ENCODE measurements at places on chromosomes 3 and 15.

DNA sequence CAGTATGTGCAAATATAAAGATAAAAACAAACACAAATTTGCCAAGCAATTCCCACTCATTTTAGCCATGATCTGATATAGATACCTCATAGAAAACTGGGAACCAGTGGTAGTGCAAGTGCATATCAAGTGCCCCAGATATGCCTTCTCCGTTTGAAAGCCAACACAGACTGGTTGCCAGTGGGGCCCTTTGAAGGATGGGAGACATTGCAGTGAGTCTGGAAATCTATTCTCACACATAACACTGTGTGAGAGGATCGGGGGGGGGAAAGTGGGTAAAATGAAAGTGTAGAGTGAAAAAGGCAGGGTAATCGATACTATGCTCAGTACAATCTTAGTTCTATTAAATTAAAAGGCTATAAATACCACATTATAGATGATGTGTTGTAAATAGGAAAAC is 83.0 kb downstream of the CBLB start:
- no peaks in the 10 kb centered on the region for H3K36me3 ChIP-seq
- H3K27me3 ChIP-seq = no peaks in the 10 kb centered on the region
- H3K27ac ChIP-seq = no peak overlapping the region
- peaks cover 12% of the 10 kb centered on the region for H3K4me1 ChIP-seq
- no peak for DNase-seq

GRCh38 chr3:27521872-27522265 is 37.7 kb upstream of the SLC4A7 start:
- H3K27ac ChIP-seq = no peak overlapping the region
- no peaks in the 10 kb centered on the region for H3K36me3 ChIP-seq
- no peak for DNase-seq
- peaks cover 14% of the 10 kb centered on the region for H3K4me1 ChIP-seq
- no peaks in the 10 kb centered on the region for H3K27me3 ChIP-seq
- no peak overlapping the region for H3K4me3 ChIP-seq

DNA sequence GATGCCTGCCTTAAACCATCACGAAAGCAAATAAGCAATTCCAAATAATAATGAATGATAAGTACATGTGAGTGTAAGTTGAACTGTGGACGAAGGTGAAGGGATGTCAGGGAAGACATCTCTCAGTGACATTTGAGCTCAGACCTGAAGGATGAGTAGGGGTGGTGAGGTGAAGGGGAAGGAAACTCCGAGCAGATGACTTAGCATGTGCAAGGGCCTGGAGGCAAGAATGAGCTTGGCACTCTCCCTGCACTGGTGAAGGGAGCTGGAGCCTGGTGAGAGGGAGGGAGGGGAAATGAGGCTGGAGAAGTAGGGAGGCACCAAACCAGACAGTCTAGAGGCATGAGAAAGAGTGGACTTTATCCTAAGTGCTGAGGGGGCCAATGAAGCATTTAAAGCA is 84.3 kb downstream of the MTHFS start:
- H3K27ac ChIP-seq = no peak overlapping the region
- H3K4me1 ChIP-seq = peaks cover 7% of the 10 kb centered on the region
- no peak for DNase-seq
- no peak overlapping the region for H3K4me3 ChIP-seq

DNA sequence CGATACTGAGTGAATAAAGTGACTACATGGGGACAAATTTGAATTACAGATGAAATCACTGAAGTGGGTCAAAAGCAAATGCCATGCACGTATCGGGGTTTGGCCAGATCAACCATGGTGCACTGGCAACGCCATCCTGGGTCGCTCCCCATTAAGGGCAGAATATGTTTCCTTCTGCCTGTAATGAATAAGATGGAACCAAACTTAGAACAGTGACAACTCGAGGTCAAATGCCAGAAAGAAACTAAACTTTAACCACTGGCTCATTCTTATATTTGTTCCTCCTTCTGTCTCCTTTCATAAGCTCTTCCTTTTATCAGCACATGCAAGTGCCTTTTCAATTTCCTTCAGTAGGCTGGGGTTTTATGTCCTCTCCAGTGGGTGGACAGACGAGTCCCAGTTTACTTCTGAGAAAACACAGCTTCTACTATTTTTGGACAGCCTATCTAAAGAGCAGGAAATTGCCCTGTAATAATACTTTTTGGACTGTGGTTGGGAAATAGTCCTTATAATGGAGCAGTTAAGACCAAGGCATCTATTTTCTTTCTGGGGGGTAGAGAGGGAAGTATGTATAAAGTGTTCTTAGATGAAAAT is 61.4 kb downstream of the WHAMM start:
- H3K4me3 ChIP-seq = no peak overlapping the region
- H3K36me3 ChIP-seq = no peaks in the 10 kb centered on the region
- H3K4me1 ChIP-seq = peaks cover 7% of the 10 kb centered on the region
- no peak overlapping the region for H3K27ac ChIP-seq

DNA sequence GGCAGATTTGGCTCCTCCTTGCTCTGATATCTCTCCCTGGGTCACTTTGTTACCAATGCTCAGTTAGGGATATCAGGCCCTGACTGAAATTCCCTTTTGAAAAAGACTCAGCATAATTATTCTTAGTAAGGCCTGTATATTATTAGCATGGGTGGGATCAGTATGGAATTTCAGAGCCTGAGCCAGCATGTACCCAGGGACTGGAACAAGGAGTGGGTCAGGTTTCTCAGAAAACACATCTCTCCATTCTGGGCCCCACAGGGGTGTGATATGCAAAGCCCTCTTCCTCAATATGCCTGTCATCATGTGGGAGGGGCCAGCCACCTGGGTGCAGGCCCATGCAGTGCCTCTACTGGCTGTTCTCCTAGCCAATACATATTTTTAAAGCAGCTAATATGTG is 423.2 kb downstream of the EPHB1 start:
- no peak overlapping the region for H3K4me3 ChIP-seq
- H3K27me3 ChIP-seq = no peaks in the 10 kb centered on the region
- no peaks in the 10 kb centered on the region for H3K36me3 ChIP-seq
- H3K4me1 ChIP-seq = peaks cover 61% of the 10 kb centered on the region

DNA sequence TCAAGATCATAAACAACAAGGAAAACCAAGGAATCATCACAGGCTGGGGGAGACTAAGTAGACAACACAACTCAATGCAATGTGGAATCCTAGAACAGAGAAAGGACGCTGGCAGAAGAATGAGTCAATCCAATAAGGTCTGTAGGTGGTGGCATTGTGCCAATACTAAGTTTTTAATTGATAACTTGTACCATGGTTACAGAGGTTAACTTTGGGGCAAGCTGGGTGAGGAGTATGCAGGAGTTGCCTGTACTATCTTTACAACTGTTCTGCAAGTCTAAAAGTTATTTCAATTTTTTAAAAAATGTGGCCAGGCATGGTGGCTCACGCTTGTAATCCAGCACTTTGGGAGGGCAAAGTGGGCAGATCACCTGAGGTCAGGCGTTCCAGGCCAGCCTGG is 46.2 kb downstream of the RORA start:
- H3K4me3 ChIP-seq = no peak overlapping the region
- H3K27ac ChIP-seq = no peak overlapping the region
- peaks cover 41% of the 10 kb centered on the region for H3K4me1 ChIP-seq
- H3K36me3 ChIP-seq = peaks cover 16% of the 10 kb centered on the region
- no peaks in the 10 kb centered on the region for H3K27me3 ChIP-seq

DNA sequence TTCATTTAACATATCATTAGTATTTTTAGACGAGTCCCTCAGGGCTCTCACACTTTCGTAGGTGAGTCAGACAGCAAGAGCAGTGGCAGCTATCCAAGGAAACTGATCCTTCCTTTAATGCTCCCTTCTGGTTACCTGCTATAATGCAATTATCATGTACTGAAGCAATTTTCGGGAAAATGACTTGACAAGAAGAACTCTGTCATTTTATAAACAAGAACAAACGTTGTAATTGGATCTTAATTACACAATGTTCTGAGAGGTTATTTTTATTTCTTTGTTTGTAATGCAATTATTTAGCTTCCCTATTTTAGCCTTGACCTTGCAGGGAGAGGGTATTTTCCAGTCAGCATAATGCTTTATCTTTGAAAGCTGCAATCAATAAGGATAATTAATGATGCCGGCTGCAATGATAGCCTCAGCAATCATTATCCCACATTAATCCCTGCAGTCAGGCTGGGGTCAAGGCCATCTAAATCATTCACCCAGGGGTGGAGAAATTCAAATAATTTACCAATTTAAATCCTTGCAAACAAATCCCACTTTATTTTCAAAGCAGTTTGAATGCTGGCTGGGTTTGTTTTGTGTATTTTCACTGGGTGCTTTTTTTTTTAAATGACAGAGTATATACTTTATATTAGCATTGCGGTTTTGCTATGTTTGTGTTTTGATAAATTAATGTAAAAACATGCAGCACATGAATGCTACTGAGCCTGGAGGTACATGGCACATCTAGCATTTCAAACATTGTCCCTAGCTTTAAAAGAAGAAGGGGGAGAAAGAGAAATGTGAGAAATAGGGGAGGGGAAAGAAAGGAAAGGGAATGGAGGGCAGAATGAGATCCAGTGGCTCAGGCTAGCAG is 249.9 kb downstream of the SHOX2 start:
- no peak for DNase-seq
- H3K36me3 ChIP-seq = peaks cover 10% of the 10 kb centered on the region
- no peak overlapping the region for H3K27ac ChIP-seq
- peaks cover 14% of the 10 kb centered on the region for H3K4me1 ChIP-seq

DNA sequence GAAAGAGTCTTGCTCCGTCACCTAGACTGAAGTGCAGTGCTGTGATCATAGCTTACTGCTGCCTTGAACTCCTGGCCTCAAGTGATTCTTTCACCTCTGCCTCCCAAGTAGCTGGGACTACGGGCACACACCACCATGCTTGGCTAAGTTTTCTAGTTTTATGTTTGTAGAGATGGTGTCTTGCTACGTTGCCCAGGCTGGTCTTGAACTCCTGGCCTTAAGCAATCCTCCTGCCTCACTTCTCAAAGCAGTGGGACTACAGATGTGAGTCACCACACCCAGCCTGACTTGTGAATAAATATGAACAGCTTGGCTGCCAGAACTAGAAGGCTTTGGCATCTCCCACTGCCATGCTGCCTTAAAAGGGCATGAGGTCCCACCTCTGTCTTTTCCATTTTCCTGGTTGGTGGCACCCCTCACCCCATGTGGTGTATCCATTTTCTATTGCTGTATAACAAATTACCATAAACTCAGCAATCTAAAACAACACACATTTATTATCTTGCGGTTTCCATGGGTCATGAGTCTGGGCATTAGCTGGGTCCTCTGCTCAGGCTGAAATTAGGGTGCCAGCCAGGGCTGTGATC is 44.3 kb downstream of the PTPRG start:
- H3K27me3 ChIP-seq = no peaks in the 10 kb centered on the region
- H3K4me1 ChIP-seq = peaks cover 33% of the 10 kb centered on the region
- no peak overlapping the region for H3K27ac ChIP-seq
- peaks cover 47% of the 10 kb centered on the region for H3K36me3 ChIP-seq
- H3K4me3 ChIP-seq = no peak overlapping the region

DNA sequence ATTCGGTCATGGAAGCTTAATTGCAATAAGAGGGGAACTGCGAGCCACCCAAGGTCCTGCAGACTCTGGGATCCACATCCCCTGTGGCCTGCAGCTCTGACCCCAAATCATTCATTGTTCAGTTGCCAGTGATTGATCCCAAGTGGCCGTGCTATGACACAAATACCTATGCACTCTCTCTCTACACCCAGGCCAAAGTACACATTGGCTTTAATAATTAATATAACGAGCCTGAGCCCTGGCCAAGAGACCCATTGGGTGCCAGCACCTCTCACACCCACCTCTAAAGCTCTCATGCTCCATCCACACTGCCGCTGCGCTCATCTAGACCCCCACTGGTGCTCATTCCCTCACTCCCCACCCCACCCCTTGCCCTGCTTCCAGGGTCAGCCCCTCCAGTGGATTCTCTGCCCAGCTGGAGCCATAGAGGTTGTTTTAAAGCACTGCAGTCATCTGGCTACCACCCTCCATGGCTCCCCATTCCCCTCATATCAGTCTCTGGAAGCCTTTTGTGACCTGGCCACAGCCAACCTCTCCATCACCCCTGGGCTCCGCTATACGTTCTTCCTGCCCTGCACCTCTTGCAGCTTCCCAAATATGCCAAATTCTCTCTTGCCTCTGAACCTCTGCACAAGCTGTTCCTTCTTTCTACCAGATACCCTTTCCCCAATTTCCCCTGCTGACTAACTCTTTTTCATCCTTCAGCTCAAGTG is 37.7 kb upstream of the SLC6A6 start:
- H3K27ac ChIP-seq = no peak overlapping the region
- peaks cover 2% of the 10 kb centered on the region for H3K27me3 ChIP-seq
- H3K4me1 ChIP-seq = peaks cover 27% of the 10 kb centered on the region
- no peak overlapping the region for H3K4me3 ChIP-seq
- DNase-seq = no peak

DNA sequence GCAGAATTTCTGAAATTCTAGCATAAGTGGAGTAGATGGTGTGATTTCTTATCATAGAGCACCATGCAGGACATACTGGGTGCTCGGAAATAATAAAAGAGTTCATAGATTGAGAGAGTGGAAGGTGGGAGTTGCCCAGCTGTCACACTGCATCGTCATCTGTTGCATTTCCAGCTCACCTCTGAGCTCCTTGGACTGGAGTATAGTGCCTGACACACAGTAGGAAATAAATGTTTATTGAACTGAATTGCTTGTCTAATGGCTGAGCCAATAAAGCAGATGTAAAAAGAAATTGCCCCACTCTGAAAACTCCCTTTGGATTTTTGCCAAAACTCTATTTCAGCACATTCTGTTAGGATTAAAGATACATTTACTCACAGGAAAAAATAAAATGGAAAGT is 108.9 kb upstream of the UBE2E1 start:
- no peak overlapping the region for H3K4me3 ChIP-seq
- H3K4me1 ChIP-seq = peaks cover 10% of the 10 kb centered on the region
- no peaks in the 10 kb centered on the region for H3K36me3 ChIP-seq
- no peak overlapping the region for H3K27ac ChIP-seq

DNA sequence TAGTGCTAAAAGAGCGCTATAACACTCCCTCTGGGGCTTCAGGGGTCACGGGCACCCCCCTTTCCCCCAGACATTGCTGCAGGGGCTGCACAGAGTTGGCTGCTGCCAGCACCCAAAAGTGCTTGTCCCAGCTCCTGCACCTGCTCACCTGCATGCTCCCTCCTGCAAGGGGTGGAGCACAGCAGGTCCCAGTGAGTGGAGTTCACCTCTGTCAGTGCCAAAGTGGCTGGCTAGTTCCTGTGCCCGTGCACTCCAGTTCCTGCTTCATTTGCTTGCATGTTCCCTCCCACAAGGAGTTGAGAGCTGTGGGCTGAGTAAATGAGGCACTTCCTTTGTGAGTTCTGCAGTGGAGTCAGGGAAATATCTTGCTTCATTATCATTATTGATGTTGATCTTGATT is 476.9 kb downstream of the SQOR start:
- no peaks in the 10 kb centered on the region for H3K36me3 ChIP-seq
- no peaks in the 10 kb centered on the region for H3K27me3 ChIP-seq
- DNase-seq = no peak
- no peak overlapping the region for H3K4me3 ChIP-seq
- no peaks in the 10 kb centered on the region for H3K4me1 ChIP-seq

Measured in WTC11 (cell line).